CD8-positive, alpha-beta T cell (primary cell): ENCODE measurements at places on chromosomes 3 and 15.

DNA sequence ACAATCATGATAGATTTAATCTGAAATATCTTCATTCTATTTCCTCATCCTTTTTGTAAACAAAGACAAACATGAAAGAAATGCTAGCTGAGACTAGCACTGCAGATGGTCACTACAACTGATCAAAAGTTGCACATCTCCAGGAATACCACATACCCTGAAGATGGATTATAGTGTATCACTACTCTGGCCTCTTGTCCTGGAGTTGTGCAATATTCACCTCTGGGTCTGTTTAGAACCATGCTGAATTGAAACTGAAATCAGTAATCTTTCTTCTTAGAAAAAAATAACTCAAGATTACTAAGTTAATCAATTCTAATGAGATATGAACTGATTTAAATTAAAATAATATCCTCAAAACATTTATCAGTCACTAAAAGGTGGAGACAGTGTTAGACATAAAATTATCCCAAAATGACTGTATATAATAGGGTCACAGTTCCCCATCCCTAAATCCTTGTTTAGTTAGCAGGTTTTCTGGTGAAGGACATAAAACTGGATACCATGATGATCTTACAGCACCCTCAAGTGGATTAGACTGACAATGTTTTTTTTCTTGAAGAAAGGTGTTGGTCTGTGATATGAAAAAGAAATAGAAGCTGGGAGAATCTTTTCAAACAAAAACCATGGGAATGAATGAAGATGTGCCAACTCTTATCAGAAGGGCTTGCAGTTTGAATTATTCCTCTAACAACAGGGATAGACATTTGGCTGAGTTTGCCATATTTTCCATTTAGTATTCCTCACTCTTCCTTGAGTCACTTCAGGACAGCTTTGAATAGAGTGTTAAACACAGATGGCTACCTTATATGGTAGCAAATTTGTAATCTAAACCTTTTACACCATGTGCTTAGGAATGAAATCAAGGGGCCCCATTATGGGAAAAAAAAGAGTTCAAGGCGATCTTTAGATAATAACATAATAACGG lies 7.1 kb upstream of the TTC14 start:
- no peak for DNase-seq

DNA sequence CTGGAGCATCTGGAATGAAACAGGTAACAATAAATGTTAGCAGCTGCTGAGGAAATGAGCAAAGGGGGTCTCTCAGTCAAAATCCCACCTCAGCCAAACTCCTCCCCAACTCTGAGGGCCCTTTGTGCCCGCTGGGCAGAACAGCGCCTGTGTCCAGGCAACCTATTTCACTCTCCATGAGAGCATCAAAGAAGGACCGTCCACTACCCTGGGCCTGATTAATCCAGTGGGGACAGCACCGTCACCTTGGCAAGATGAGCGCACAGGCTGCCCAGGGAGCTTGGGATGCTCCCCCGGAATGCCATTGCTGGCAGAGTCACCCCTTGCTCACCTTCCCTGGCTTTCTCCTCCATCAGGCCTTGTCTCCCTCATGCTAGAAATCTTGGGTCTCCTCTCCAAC lies 97.4 kb upstream of the HACD2 start:
- DNase-seq = no peak

- DNase-seq = no peak
These were observed 544.3 kb downstream of the NTRK3 start for GRCh38 chr15:87712211-87712610.

DNA sequence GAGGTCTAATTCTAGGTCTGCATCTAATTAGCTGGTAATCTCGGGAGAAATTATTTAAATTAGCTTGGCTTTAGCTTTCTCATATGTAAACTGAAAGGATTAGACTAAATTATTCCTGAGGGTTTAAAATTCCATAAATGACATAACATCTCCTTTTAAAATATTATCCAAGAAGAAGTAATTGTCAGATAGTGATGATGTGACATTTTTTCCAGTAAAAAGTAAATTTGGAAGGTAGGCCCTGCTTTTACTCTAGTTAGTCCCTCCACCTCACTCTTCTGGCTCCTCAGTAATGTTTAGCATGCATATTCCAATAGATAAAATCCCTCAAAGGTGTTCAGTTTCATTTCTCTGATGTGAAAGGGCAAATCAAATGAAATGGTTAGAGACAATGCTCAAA lies 215.7 kb downstream of the FHIT start:
- DNase-seq = no peak

DNA sequence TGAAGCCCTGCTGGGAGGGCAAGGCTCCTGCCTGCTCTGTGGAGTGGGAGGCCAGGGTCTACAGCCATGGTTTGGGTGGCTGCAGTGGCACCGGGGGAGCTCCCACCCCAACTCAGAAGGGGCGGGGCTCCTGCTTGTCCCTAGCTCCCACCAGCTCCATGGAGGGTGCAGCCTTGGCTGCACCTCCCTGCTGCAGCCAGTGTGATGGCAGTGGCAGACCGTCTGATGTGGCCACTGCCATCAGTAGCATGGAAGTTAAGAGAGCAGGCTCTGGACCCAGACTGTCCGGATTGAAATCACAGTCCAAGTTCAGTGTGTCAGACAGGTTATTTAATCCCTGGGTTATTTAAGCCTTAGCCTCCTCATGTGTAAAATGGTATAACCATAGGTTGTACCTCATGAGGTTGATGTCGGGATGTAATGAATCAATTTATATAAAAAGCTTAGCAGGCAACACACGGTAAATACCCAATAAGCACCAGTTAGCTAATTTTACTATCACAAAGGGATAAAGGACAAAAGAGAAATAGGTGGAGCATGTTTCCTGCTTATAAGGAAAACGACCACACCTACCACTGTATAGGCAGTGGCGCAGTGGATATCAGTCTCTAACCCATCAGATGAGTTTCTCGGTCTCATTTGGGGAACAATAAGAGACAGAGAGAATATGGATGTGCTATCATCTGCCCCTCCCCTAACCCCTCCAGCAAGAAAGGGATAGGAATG lies 13.1 kb upstream of the NR1I2 start:
- no peak for DNase-seq

DNA sequence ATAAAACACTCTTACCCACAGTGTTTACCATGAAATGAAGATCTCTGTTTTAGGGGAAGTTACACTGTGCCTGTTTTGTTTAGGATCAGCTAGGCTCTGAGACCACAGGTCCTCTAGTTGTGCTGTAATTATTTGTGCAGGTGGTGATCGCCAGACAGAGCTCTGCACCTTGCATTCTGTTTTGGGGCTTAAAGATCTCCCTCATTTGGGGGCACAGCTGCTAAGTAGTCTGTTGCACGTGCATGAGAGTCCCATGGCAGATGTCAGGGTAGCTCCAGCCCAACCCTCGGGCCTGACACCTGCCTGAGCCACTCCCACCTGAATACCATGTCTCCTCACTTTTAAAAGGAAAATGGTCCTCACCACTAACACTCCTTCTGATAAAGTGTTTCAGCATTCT lies 12.4 kb downstream of the C3orf20 start:
- no peak for DNase-seq

DNA sequence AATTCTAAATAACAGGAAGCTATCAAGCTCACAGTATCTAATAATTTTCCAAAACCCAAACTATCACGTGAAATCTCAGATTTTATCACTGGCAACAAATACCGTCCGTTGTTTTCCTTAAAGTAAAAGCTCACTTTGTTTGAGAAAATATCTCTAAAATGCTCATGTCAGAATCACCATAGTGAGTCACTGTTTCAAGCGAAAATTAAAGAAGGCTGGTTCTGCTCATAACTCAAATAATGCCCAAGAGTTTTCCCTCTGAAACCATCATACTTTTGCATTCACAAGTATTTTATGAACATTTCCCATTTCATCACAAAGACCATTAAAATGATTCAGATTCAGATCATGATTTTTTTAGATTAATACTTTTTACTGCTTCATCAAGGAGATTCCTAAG lies 50.6 kb downstream of the TBL1XR1 start:
- DNase-seq = no peak

DNA sequence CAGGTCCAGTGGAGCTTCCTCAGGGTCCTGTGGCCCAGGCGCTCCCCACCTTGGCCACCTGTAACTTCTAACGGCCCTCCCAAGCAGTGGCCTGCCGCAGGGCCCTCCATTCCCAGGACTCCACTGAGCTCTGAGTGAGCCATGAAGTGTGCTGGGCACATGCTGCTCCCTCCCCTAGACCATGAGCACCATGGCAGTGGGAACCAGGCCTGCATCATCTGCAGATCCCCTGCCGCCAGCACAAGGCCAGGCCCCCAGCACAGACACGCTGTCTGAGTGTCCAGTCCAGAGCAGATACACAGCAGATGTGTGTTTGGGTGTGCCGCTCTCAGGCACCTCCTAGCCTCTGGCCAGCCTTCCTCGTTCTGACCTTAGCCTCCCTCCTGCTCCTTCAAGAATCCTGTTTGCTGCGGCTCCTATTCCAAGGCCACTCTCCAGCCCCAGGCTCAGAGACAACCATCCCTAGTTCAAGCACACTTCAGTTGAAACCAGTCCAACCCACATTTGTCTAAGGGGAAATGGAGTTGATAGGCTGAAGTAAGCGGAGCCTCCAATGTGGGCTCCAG lies 7.0 kb upstream of the KLF15 start:
- no peak for DNase-seq

- no peak for DNase-seq
These were observed 10.0 kb downstream of the ABHD2 start for GRCh38 chr15:89098281-89098680.

DNA sequence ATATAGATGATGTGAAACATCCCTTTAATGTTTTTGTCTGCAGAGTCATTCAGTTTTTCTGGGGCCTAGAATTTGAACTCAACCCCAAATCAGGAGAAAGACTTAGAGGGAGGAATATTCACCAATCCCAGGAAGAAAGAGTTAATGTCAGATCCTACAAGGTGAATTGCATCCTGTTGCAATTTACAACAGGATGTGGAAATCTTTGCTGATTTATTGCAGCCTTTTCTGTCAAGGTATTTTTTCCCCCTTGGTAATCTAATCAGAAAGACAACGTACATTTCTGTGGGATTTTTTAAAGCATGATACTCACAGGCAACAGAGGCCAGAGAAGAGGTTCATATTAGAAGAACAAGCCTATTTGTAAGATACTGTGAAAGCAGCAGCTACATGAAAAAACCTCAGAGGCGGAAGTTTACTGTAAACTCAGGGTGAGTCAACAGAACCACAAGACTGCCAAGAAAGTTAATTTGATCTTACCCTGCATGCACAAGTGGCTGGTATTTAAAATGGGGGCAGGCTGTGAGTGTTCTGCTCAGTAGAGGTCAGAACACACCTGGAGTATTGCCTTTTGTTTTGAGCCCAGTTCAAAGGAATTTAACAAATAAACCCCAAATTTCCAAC lies 531.9 kb downstream of the AGBL1 start:
- peak; percentile 21 for DNase-seq

GRCh38 chr15:47822048-47822447 lies 104.7 kb downstream of the SEMA6D start:
- DNase-seq = no peak

DNA sequence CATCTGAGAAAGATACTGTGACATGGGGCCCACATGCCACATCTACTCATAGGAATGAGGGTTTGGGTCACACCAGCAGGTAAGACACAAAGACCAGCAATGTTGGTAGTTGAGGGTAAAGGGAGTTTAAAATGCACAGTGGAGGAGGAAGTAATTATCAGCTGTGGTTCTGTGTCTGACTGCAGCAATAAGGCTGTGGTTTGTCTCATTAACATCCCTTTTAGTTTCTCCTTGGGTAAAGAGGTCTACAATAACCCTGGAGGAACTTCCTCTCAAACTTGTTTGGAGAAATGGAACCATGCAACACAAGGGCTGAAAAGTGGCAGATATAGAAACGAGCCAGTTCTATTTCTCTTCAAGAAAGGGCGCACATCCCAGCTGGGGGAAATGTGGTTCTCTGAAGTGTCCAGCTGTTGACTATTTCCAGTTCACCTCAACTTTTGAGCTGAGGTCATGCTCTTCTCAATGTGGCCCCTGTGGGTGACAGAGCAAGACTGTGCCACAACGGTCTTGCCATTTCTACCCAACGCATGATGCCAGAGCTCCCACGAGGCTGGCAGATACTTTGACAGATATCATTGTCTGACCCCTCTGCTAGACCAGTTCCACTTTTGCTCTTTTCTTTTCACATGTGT lies 234.3 kb downstream of the SQOR start:
- DNase-seq = no peak

GRCh38 chr3:65385805-65386204 lies 652.9 kb downstream of the MAGI1 start:
- DNase-seq = no peak

- no peak for DNase-seq
These were observed 164.3 kb downstream of the FNDC3B start for GRCh38 chr3:172203522-172204258.

DNA sequence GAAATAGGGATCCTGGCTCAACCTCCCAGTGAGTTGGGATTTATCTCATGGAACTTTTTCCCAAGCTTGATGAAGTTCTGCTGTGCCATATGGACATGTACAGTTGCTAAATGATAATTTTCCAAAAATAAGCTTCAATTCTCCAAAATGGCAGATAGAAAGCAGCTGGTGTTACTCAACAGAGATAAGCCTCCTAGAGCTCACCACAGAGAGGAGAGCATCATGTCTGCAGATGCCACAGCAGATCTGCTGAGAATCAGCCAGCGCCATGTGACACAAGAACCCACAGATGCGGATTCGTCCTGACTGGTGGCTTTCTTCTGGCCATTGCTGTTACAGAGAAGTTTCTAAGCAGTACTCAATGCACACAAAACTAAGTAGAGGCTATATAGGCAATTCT lies 50.6 kb downstream of the AGTR1 start:
- no peak for DNase-seq
